ENCODE measurements at places on chromosomes 1 and 21.
A peak's percentile ranks its signal among the peaks of the same experiment; 100 is the strongest.

- peak; percentile 37 for DNase-seq
Measured at GRCh38 chr1:155940482-155940992, 901 bp upstream of the RXFP4 start.

DNA sequence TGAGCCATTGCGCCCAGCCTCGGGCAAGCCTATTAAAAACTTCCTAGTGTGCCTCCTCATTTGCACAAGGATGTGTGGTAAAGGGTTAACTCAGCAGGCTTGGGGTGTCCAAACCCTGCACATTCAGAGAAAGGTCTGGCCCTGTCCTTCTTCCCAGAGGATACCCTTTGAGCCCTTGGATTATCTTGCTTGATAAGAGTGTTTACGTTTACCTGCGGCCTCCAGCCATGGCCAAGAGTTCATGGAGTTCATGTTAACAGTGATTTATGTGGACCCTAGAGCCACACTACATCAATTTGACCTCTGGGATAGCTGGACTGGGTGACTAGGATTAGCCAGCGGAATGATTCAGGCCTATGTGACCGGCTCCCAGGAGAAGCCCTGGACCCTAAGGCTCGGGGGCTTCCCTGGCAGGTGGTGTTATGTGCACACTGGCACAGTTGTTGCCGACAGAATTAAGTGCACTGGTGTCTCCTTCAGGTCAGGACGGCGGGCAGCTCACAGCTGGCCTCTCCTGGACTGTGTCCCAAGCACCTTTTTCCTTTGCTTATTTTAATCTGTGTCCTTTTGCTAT, 7.7 kb upstream of the TCP10L start:
- DNase-seq: no peak

DNA sequence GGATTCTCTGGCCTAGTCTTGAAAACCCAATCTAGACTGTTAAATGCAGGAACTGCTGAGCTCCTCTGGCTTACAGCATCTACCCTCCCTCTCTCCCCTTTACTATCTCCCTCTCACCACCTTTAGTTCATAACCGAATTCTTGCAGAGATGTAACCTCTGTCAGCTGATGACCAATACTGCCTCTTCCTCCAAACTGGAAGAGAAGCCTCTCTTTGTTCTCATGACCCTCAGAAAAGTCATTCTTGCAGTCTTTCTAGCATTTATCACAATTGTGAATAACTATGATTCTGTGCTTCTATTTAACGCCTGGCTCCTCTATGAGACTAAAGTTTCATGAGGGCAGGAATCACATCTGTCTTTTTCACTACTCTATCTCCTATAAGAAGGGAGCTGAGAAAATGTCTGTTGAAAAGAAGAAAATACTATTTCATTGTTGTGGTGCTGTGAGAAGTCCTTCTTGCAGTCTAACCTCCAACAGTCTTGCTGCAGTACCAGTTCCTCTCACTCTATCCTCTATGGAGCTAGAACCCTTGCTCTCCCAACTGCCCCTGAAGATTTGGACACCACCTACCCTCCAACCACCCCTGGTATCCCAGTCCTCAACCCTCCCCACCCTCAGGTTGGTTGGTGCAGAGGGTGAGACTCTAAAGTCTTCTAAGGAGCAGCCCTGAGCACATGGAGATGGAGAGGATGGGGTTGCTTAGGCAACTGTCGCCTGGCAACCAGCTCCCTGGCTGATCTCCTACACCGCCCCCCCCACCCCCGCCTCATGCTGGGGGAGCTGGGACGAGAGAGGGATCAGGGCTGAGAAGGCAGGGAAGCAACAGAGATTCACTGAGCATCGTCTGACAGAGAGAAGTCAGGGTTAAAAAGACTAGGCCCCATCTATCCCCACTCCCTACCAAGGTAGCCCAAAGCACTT, 13.9 kb downstream of the MEF2D start:
- DNase-seq: no peak

GRCh38 chr1:223161321-223161720, 18.3 kb upstream of the TLR5 start:
- no peak for DNase-seq

DNA sequence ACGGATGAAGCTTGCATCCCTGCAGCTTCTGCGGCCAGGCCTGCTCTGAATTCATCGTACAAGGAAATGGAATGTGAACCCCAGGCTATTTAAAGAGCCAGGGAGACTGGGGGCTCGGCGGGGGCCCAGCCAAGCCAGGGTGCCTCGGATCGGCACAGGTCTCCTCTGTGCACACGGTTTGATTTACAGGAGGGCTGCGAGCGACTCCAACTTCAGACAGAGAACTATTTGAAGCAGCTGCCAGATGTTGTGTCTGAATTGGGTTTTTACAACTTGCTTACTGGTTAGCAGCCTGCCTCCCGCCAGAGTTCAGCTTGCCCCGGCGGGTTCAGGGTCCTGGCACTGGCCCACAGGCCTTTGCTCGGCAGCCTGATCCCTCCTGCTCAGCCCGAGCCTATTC, 83.2 kb downstream of the SPSB1 start:
- no peak for DNase-seq

DNA sequence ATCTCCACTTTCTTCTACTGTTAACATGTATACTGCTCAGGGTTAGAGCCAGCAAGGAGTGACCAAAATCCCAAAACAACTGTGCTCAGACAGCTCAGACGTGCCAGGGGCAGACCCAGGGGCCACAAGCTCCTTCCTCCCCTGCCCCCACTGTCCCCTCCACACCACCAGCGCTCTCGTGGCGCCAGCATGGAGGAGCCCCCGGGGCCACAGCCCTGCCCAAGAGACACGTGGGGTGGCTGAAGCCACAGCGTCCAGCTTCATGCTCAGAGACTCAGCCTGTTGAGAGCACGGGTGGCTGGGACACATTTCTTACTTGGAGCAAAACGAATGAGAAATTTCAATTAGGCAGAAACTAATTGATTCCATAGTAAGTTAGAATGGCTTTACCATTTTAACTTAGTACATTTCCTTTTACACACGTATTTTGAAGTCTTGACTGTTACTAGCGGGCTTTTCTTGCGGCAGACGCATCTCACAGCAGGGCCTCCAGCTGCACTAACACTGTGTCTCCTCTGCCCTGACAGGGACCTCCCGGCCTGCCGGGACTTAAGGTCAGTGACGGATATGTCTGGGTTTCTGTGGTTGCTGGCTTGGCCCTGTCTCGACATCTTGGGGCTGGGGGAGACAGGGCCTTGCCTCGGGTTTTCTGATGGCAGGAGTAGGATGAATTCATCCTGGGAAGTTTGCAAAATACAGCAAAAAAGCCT, 54.2 kb downstream of the SLC19A1 start:
- no peak for DNase-seq

DNA sequence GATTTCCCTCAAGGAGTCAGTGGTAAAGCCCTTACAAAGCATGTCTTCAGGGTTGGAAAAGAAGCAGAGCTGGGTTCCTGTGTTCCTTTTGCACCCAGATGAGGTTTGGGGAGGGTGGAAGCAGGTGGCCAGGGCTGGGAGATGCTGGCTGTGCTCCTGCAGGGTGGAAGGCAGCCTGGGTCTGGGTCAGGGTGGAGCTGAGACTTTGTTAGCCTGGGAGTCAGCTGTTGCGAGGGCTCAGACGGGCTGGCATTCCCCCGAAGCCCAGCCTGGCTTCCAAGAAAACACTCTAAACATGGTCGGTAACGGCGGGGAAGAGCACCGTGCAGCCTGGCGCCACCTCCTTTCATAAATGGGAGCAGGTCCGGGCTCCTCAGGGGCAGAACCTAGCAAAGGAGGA, 43.7 kb upstream of the EPS8L3 start:
- no peak for DNase-seq

DNA sequence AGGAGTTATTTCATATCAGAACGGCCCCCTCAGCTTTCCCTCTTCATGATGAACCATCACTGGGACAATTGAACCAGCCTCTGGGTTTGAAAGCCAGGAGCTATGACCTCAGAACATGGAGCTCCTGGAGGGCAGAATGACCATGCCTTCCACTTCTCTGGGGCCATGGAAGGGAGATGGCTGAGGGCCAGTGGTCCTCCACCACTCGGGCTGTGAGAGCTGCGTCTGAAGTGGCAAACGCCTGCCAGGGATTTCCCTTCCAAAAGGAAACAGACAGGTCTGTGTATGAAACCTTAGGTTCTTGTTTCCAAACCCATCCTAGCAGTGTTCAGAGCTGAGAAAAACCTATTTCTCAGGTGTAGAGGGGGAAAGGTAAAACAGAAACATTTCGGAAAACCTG, 22.5 kb downstream of the PKP1 start:
- DNase-seq: no peak

- DNase-seq: no peak
Measured at GRCh38 chr1:46008585-46008984, 123.8 kb downstream of the PIK3R3 start.

DNA sequence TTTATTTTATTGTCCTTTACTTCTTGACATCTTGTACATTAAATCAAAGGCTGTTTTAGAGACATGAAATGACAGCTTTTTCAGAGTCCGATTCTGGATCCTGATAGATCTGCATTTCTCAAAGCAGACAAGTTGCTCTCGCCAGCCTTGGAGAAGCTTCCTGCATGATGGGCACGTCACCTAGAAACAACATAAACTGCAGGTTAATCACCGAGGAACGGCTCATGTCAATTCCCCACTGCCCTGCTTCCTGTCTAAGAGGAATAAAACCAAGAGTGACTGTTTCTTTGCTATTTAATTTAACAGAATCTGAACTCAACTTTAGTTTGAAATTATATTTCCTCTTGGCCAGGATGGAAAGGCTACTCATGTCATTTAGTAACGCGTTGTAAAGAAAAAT, 77.0 kb downstream of the RWDD3 start:
- DNase-seq: no peak

DNA sequence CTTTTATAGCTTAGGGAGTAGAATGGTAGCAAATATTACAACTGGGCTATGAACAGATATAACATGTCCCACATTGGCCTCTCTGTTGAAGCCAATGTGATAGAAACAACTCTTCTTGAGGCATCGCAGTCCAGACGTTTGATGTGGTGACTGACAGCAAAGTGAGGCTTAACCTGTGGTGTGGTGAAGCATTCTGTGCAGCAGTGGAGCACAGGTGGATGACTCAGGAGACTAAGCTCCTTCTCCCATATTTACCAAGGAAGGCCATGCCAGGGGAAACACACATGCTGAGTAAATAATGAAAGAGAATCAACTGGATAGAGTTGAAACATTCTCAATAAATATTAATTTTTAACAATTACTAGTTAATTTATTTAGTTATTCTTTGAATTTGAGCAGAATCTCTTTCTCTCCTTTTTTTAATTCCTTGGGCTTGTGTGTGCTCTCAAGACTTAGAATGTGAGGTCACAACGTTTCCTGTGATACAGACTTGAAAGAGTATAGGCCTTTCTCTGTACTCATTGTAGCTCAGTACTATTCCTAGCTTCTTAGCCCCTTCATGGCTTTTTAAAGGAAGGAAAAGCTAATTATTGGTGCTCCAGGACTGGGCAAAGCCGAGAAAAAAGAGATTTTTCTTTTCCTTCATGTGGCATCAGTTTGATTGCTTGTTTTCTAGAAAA, 17.6 kb downstream of the CRB1 start:
- no peak for DNase-seq

- DNase-seq: no peak
Measured at GRCh38 chr1:69524015-69524414, 43.7 kb upstream of the LRRC7 start.

DNA sequence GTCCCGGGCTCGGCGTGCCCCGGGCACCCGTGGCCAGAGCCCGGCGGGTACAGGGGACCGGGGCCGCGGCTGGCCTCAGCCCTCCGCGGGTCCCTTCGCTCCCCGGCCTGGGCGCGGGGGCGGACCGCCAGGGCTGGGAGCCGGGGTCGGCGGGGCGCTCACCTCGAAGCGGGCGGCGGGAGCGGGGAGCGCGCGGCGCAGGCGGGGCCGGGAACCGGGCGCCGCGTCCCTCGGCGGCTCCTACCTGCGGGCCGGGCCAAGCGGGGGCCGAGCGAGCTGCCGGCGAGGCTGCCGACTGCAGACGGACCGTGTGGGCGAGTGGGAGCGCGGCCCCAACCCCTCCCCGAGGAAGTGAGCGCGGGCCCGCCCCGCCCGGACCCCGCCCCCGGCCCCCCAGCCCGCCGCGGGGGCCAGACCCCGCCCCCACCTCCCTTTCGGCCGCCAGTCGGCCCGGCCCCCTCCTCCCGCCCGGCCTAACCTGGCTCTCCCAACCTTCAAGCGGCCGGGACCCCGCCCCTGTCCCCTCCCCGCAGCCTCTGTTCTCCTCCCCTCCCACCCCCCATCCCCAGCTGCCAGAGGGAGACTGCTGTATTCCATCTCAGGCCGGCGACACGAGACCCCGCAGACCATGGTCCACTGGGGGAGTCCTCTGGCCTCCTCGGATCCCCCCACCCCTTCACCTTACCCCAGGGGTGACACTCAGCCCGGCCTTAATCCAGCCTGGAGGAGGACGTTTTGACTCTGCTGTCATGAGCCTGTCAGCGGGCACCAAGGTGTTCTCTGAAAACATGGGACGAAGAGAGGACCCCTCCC, at the start of gene FHL3:
Gene FHL3 (minus strand): TSS at position 320 of the 813 bp plus-strand sequence. CDS start 6,102 bp downstream, outside the sequence.
- peak; percentile 57 for DNase-seq

DNA sequence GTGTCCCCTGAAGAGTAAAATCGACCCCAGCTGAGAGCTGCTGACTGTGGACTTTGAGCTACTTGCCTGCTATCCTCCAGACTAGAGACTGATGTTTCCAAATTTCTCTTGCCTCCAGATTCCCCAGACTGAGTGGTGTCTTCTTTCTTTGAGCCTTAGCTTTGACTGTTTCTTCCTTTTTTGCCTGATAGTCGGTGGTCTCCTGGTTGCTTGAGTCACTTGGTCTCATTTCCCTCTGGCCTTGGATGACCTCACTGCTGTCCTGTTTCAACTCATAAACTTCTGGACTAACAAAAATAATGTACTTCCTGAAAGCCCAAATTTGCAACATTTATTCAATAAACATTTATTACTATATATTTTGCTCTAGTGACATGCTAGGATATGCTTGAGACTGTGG, 52.9 kb upstream of the DIPK1A start:
- DNase-seq: no peak

DNA sequence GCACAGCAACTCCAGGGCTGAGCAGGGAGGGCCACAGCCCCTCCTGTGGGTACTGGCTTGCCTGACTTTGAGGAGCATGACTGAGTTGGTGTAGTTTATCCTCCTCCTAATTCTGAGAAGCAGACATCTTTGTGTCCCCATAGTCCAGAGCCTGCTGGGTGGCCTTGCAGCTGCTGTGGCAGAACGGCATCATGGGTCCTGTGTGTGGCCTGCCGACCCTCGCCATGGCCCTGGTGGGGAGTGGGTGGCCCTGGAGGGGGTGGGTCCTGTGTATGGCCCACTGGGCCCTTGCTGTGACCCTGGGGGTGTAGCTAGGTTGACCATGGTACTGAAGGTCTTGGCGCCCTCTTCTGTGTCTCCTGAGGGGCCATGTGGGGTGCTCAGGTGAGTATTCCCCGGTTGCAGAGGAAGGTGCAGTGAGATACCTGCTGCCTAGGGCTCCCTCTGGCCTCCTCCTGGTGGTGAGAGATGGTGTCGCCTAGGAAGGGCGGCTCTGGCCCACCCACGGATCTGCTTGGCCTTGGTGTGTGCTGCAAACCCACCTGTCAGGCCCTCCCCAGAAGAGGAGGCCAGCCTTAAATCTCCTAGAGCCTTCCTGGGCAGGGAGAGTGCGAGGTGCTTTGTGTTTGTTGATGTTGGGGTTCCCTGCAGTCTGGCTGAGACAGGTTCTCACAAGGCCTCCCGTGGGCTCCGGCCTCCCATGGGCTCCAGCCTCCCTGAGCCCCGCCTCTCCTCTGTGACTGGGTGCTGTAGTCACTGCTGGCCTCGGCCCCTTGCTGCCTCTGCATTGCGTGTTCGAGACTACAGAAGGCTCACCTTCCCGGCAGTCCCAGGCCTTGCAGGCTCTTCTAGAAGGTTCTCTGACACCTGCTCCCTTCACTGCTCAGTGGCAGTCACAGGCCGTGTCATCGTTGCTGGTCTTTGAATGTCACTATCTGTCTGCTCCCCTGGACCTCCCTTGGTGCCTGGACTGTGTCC, 7.8 kb downstream of the SNAP47 start:
- DNase-seq: no peak

- DNase-seq: no peak
Measured at GRCh38 chr1:109928591-109929111, 18.0 kb downstream of the CSF1 start.
